ENCODE measurements at places on chromosomes 16 and 17.

DNA sequence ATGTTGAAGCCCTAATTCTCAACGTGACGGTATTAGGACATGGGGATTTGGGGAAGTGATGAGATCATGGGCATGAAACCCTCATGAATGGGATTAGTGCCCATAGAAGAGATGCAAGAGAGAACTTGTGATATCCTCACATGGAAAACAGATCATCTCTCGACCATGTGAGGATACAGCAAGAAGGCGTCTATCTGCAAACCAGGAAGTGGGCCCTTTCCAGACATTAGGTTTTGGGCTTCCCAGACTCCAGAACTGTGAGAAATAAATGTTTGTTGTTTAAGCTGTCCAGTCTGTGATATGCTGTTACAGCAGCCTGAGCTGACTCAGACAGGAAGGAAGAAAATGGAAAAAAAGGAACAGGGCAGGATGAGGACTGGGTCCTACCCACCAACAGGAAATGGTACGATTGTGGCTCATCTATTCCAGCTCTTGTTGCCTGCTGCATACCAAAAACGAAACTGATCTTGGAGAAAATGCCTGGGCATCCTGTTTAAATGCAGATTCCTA lies 21.9 kb upstream of the SSTR2 start:
- peak; percentile 90 for DNase-seq

DNA sequence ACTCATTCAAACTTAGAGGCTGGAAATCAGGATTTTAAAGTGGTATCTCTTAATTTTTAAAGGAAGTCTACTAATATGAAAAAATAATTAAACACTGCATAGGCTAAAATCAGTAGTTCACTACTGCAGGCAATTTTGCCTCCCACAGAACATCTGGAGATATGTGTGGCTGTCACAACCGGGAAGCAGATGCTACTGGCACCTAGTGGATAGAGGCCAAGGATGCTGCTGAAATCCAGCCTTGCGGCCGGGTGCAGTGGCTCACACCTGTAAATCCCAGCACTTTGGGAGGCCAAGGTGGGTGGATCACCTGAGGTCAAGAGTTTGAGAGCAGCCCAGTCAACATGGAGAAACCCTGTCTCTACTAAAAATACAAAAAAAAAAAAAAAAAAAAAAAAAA lies 473.9 kb downstream of the XYLT1 start:
- no peak for DNase-seq

DNA sequence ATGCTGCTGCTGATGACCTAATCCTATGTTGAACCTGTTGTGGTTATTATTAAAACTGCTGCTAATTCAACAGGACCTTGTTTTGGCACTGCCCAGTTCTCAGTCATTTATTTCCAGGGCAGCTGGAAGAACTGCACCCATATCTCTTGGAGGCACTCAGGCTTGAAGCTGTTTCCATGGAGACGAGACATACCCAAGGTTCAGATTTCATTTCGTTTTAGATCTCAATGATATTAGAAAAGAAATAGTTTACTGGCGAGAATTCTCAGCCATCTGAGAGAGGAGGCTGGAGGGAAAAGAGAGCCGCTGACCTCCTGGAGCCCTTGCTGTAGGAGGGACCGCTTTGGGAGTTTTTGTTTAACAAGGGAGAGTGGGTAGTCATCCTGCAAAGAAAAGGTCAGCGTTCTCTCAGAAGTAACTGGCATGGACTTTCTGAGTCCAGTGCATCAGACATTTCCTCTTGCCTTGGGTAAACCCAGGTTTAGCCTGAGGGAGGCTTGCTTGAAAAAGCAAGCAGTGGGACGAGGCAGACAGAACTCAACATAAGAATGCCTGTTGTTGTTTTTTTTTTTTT lies 75.4 kb downstream of the YPEL2 start:
- no peak for DNase-seq

DNA sequence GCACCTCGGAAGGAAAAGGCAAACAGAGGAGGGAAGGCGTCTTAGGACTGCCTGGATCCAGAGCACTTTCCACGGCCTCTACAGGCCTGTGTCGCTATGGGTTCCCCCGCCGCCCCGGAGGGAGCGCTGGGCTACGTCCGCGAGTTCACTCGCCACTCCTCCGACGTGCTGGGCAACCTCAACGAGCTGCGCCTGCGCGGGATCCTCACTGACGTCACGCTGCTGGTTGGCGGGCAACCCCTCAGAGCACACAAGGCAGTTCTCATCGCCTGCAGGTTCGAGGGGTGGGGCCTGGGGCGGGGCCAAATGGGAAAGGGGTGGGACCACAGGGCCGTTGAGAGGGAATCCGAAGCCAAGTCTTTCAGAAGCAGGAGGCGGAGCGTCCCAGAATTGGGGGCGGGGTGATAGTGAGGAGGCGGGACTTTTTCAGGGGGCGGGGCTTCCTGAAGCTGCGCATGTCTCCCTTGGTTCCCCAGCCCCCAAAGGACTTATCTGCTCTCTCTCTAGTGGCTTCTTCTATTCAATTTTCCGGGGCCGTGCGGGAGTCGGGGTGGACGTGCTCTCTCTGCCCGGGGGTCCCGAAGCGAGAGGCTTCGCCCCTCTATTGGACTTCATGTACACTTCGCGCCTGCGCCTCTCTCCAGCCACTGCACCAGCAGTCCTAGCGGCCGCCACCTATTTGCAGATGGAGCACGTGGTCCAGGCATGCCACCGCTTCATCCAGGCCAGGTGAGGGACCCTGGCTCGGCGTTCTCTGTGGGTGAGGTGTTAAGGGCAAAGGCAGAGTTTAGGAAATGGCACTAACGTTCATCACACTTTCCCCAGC lies 939 bp downstream of the BCL6B start:
- peak; percentile 94 for DNase-seq

- DNase-seq: no peak
Observed at GRCh38 chr16:24544640-24545039, 5.3 kb downstream of the RBBP6 start.

GRCh38 chr16:57754354-57755060 lies 18.9 kb downstream of the KATNB1 start:
- DNase-seq: no peak

DNA sequence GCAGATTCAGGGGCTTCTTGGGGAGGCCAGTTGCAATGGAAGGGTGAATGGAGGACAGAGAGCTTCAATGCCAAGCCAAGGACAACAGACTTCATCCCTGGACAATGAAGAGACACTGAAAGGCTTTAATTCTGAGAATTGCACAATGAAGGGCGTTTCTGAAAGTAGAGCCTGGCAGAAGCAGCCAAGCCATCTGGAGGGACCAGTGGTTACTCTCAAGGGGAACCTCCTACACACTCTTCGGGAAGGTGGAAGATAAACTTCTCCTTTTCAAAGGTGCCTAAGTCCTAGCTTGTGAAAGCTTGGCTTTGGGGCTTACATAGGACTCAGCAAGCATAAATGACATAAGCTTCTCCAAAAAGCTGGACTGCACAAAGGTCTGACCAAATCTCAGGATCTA lies 6.2 kb upstream of the CES1 start:
- DNase-seq: peak; percentile 74

Measured in suppressor macrophage (primary cell).